ENCODE measurements at places on chromosomes 12 and 14.
A peak's percentile ranks its signal among the peaks of the same experiment; 100 is the strongest.

DNA sequence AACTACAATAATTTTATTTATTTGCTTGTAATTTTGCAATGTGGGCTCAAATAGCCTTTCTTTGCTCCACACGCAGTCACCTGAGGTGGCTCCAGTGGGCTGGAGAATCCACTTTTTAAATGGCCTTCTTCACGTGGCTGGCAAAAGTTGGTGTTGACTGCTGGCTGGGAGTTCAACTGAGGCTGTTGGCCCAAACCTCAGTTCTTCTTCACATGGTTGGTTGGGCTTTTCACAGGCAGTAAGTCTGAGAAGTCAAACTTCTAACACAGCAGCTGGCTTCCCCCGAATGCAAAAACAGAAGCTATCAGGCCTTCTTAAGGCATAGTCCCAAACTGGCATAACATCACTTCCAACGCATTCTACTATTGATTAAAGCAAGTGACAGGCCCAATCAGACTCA is 2.1 kb upstream of the OXA1L start:
- DNase-seq: no peak

DNA sequence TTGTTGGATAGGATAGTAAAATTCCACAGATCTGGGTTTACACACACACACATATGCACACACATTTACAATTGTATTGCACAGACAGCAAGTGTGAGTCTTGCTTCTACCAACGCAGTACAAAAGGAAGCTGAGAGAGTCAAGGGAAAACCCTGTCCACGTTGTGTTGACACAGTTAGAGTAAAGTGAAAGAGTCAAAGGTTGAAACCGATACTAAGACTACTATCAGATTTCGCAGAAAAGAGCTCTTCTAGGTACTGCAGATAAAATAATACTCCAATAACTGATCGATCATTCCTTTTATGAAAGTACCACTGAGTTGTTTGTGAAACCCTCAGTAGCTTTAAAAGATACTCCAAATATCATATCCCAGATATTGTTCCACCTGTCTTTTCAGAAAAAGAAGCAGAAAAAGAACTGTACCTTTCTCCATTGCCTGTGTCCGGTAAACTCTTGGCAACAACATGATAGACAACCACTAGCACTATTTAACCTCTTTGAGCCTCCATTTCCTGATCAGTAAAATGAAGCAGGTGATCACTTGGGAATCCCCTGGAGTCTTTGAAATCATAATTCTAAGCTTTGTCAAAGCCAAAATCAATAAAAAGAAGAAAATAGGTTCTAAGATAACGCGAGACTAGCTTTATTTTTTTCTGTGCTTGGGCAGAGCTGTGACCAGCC is 224.6 kb upstream of the FOXN3 start:
- no peak for DNase-seq

DNA sequence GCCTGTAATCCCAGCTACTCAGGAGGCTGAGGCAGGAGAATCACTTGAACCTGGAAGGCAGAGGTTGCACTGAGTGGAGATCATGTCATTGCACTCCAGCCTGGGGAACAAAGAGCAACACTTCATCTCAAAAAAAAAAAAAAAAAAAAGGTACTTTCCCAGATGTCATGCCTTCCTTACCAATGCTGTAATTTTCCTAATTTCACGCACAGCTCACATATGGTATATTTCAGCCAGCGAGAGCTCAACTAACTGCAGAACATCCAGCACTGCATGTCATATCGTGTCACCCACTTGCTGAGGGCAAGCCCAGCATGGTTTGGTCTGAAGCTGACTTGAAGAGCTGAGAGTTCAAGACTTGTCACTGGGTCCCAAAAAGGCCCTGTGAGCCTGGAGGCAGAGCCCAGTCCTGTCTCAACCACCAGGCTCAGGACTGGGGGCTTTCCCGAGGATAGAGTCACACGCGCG is 29.0 kb downstream of the NFKBIA start:
- DNase-seq: no peak

DNA sequence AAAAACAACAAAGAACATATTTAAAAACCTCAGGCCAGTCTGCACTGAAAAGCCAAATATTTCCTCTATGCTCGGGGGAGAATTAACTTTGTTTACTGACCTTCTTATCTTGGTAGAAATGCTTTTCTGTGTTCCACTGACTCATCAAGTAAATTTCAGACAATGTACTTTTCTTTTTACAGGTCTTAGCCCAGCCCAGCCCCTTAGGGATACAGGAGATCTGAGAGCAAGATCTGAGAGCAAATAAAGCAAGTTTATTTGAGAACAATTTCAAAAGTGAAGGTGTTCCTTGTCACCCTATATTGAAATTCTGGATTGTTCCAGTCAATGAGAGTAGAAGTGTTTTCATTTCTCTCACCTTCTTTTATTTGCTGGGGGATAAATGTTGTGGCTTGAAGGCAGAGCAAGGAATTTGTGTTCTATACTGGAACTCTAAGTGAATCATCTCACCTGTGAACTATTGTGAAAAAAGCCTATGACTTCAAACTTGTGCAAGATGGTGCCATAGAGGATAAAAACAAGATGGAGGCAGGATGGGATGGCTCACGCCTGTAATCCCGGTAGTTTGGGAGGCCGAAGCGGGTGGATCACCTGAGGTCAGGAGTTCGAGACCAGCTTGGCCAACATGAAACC is 7.9 kb upstream of the GPRC5A start:
- no peak for DNase-seq

- DNase-seq: no peak
Measured at GRCh38 chr12:109162551-109162950, 46.2 kb downstream of the ACACB start.

GRCh38 chr14:41636492-41637392 is 30.1 kb downstream of the LRFN5 start:
- no peak for DNase-seq

- no peak for DNase-seq
Measured at GRCh38 chr14:71289536-71289935, 382.3 kb downstream of the PCNX1 start.

GRCh38 chr14:103695296-103696069 is 19.8 kb downstream of the XRCC3 start:
- DNase-seq: no peak

GRCh38 chr14:78721756-78722480 is 551.7 kb downstream of the NRXN3 start:
- no peak for DNase-seq

DNA sequence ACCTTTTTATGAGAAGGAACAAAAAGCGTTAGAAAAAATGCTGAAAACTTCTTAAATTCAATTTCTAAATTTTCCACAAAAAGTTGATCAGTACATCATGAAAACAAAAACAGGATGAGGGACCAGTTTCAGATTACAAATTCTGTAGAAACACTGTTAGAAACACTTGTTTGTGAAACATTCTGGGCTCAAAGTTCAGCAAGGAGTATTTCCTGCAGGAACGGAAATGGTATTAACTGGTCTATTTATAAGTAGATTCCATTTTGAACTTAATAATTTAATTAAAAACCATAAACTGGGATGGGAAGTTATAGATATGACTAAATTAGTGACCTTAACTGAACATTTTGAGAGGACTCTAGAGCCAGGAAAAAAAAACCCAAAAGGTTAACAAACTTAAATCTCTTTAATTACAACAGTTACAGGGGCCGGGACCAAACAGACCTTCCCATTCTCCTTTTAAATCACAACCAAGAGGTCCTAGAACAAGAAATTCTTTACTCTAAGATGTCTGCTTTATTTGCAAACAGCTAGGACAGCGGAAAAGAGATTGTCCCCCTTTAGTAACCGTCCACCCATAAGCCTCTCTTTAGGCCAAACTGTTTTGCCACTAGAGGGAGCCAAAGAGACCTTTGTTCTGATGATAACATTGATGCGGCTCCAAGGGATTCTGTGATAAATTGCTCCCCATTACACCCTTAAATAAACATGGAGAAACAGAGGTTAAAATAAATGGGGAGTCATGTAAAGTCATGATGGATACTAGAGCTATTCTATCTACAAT is 69.0 kb upstream of the RERGL start:
- DNase-seq: no peak

- DNase-seq: no peak
Measured at GRCh38 chr12:59938190-59938962, 342.5 kb downstream of the SLC16A7 start.

GRCh38 chr12:27968972-27969623 is 3.4 kb downstream of the PTHLH start:
- no peak for DNase-seq

DNA sequence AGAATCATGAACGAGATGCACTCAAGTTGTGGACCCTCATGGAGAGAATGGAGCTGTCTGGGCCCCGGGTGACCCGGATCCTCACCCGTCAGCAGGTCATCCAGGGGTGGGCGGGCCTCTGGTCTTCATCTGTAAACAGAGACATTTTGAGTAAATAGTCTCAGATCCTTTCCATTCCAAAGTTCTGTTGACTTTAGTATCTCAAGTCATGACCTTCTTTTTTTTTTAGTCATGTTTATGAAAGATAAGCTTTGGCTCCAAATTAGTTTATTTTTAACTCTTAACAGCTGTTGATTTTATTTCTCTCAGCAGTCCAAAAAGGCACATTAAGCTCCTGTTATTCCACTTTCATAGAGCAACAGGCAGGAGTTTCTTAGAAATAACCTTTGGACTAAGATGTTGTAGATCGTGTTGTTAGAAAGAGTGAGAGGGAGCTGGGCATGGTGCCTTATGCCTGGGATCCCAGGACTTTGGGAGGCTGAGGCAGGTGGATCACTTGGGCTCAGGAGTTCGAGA is 48.9 kb upstream of the AMN start:
- DNase-seq: no peak

- no peak for DNase-seq
Measured at GRCh38 chr12:78407722-78408121, 456.9 kb upstream of the SYT1 start.

DNA sequence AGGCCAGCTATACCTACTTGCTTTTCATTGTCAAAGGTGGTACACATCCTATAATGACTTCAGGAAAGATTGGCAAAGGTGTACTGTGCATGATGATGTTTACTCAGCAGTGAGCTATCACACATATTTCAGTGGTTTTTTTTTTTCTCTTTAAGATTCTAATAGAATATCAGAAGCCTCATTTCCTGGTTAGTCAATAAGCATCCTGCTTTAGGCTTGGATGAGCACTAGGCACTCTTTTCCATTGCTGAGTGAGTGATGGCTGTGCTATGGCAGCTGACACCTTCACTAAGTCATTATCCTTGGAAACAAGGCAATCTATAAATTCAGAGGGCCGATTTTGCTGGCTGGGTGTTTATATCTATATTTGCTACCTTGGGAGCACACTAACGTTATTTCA is 161.1 kb upstream of the RASSF8 start:
- DNase-seq: no peak

DNA sequence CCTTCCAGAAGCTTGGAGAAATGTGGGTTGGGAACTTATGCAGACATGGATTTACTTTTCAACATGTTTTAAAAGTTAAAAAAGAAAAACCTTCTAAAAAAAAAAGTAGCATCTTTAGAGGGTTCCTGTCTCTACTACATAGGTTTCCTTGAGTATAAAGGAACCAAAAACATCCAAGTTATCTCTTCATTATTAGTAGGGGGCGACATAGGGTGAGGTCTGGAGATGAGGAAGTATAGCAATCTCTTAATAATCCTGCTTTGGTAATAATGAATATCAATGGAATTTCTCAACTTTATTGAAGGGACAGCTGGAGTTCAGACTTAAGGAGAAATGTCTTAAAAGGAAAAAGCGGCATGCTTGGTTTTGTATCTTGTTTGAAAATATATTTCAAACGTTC is 6.5 kb upstream of the PLXNC1 start:
- no peak for DNase-seq

DNA sequence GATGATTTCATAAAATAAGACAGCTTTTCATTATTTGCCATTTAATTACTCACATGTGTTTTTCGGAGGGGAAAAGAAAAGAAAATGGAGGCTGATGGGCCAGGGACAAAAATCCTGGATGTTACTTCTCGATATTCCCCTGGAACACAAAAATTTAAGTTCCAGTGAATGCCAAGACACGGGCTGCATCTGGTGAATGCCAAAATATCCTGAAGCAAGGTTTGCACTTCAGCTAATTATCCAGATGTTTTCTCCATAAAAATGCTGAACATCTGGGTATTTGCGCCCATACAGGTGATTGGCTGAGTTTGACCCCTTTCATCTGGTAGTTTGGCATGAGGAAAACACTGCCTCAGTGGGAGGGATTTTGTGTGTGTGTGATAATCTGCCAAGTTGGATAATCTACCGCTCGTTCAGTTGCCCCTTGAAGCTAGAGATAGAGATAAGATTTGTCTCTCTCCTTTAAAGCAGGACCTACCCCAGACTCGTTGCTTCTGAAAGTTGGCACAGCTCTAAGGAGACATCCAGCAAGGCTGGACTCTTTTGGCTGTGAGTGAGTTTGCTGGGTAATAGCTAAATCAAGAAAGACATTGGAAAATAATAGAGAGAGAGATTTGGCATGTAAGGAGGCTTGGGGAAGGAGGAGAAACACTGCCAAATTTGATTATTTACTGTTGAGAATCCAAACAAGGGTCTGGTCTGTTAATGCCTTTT is 390.0 kb downstream of the EGLN3 start:
- peak; percentile 71 for DNase-seq

DNA sequence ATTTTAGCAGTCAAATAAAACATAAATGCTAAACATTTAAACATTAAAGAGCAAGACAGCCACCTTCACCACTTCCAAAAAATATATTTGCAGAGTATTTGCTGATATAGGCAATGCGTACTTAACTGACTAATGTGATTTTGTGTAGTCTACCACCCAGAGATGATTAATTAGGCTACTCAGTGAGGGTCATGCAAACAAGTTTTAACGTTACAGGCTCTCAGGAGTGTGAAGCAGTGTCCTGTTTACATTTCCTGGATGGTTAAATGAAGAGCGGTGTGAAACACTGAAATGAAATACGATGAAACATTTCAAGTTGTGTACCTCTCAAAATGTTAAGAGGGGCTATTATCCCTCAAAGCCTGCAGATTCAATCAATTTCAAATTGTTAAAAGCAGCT is 165.8 kb upstream of the LRIG3 start:
- DNase-seq: no peak

- no peak for DNase-seq
Measured at GRCh38 chr12:31785318-31785717, 56.5 kb upstream of the AMN1 start.

- no peak for DNase-seq
Measured at GRCh38 chr14:104924421-104925213, at the start of gene PLD4. Gene PLD4, plus strand, starts transcription at chr14:104924879. Its CDS starts 2,262 bp downstream, at chr14:104927141.

GRCh38 chr14:64663174-64663573 is 41.0 kb upstream of the PLEKHG3 start:
- no peak for DNase-seq

- DNase-seq: no peak
Measured at GRCh38 chr12:111677186-111677585, 8.6 kb downstream of the BRAP start.

- no peak for DNase-seq
Measured at GRCh38 chr12:14959916-14960496, 1.4 kb downstream of the ARHGDIB start.
